ENCODE measurements at places on chromosomes 1 and 21.

DNA sequence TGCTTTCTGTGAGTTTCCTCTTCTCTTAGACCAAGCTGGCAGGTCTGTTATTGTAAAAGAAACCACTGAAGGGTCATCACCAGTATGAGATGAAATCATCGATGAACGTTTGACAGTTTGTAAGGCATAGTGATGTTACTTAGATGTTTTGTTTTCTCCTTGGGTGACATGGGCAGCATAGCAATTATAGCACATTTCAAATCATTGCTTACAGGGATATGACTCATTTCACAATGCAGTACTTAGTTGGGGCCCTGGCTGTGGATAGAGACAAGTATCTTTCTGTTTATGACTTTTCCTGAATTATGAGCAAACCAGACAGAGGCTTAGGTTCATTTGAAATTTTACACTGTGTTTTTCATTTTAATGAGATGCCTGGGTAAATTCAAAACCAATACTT, 313.0 kb downstream of the RWDD3 start:
- no peak for DNase-seq

GRCh38 chr1:53498555-53499131, 39.4 kb downstream of the DMRTB1 start:
- DNase-seq = no peak

- no peak for DNase-seq
These were observed 106.7 kb downstream of the SCMH1 start for GRCh38 chr1:41135196-41135947.

GRCh38 chr21:41664881-41665765, 101.7 kb downstream of the RIPK4 start:
- DNase-seq = no peak

DNA sequence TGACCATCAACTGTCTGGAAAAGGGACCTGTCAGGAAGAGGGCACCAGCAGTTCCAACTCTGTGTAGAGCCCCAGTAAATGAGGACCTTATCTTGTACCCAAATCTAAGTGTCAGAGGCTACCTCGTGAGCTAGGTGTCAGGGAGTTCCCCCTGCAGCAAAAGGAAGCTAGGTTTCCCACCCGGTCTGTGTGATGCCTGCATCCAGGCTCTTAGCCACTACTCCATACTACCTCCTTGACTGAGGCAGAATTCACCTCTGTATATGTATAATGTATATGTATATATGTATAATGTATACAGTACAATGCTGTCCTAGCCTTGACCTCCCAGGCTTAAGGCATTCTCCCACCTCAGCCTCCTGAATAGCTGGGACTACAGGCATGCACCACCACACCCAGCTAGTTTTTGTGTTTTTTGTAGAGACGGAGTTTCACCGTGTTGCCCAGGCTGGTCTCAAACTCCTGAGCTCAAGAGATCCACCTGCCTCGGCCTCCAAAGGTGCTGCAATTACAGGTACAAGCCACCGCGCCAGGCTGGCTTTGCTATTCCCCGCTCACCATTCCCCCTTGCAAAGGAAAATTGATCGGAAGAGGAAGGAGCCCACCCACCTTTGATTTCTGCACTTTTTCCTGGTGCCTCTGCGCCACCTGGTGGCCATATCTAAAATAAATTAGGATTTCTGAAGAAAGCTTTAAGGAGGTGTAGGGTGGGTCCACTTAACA, 15.7 kb upstream of the LUZP1 start:
- no peak for DNase-seq

- no peak for DNase-seq
These were observed 5.0 kb upstream of the PDC start for GRCh38 chr1:186465946-186466345.

GRCh38 chr1:34690269-34690668, 64.6 kb upstream of the GJB5 start:
- no peak for DNase-seq

- DNase-seq = peak; percentile 42
These were observed 34.2 kb upstream of the LRRC8C start for GRCh38 chr1:89598450-89599331.

Measured in SW 1271 (cell line).